Epithelial cell of esophagus (primary cell): ENCODE measurements at places on chromosomes 6 and 20.

DNA sequence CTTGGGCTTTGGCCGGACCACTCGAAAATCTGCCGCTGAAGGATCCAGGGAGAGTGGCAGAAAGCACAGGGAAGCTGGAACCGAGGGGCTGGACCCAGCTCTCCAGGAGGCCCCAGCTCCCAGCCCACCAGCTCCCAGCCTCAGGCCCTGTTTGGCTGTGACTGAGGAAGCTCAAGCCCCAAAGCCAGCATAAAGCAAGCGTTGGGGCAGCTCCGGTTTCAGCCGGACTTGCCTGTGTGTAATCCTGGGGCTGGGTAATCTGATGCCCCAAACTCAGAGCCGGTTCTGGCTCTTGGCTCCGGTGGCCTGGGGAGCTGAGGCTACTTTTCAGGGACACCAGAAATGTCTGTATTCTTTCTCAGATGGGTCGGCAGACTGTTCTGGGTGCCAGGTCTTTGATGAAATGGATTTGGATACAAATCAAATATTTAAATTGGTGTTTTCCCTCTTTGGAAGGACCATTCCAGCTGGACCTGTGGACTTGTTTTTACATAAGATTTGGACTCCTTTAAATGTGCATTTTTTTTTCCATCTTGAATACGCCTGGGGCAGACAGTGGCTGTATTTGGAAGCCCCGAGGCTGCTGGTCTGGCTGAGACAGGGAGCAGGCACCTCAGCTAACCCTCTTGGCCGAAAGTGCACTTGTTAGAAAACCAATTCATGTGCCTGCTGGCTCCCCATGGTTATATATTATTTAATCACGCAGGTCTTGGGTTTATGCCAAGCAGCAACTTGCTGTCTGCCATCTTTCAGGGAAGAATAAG is 29.7 kb downstream of the RPP40 start:
- peak; percentile 23 for DNase-seq

GRCh38 chr6:157066781-157067491 is 256.4 kb downstream of the TMEM242 start:
- DNase-seq, result no peak

- no peak for DNase-seq
Measured at GRCh38 chr20:49797344-49797615, 15.3 kb upstream of the SLC9A8 start.

GRCh38 chr6:40139447-40139846 is 205.2 kb upstream of the MOCS1 start:
- DNase-seq, result no peak

GRCh38 chr20:50330504-50331313 is 140.1 kb downstream of the CEBPB start:
- peak; percentile 47 for DNase-seq

- peak; percentile 80 for DNase-seq
Measured at GRCh38 chr6:31575335-31575901, at the start of gene TNF. Gene TNF, plus strand, starts transcription at chr6:31575565. Its CDS starts 177 bp downstream, at chr6:31575742.

GRCh38 chr6:37826188-37826587 is 6.7 kb downstream of the ZFAND3 start:
- peak; percentile 20 for DNase-seq

DNA sequence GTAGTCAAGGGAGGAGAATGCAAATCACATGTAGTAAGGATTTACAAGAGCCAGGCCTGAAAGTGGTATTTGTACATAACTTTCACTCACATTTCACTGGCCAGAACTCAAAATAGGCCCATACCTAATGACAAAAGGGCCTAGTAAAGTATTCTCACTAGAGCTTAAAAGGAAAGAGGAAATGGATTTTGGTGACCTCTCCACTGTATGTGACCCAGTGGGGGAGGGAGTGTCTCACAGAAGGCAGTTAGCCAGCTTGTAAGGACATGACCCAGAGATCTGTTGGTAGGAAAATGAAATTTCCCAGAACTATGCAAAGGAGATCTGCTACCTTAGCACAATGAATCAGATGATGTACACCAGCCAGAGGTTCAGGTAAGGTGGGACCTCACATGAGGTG is 124.4 kb downstream of the PTPRT start:
- no peak for DNase-seq

DNA sequence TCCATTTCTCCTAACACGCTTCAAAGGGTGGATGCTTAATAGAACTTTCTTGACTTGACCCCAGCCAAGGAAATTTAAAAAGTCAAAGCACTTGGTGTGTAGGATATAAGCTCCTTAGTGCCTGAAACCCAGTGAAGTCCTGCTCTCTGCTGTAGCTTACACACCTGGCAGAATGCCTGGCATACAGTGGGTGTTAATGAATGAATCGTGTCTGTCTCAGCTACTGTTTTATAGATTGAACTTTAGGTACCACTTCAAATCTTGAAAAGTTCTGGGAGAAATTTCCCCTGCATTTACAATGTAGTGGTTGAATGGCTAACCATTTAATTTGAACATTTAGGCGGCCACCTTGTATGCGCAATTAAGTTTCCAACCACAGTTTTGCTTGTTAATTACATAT is 70.5 kb upstream of the ZNF217 start:
- no peak for DNase-seq

- no peak for DNase-seq
Measured at GRCh38 chr6:87772597-87773530, 70.8 kb upstream of the AKIRIN2 start.

DNA sequence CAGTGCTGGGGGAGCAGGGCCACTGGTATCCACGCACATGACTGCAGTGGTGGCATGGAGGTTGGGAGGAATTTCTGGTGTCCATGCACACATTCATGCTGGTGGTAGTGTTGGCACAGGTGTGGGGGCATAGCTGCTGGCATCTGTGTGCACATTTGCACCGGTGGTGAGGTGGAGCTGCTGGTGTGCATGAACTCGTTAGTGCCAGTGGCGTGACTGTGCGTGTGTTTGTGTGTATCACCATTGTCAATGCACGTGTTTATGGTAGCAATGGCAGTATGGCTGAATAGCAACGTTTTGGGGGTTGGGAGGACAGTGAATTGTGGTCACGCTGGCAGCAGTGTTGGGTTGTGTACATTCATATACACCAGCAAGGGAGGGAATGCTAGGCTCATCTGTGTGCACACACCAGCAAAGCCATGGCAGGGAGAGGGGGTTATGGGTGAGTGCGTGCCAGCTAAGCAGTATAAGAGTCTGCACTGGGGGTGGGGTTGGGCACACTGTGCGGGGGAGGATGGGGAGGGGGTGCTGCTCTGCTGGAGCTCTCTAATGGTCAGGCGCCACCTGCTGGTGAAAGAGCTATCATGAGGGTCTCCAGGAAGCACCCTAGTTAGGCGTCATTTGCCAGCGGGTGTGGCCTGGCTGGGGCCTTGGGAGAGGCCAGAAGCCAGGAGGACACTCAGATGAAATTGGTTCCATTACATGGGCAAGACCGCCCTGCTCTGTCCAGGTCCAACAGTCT is 626.1 kb upstream of the ID4 start:
- no peak for DNase-seq

GRCh38 chr6:31243508-31243907 is 28.4 kb downstream of the HLA-C start:
- DNase-seq, result no peak

DNA sequence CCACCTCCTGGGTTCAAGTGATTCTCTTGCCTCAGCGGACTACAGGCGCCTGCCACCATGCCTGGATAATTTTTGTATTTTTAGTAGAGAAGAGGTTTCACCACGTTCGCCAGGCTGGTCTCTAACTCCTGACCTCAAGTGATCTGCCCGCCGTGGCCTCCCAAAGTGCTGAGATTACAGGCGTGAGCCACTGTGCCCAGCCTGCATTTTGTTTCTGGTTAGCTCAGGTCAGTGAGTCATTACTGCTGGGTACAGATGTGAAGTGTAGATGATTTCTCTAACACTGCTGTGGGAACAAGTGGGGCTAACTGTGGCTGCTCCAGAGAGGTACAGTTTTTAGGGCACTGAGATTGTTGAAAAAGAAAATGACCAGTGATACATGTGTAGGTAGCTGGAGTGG is 188.6 kb downstream of the PRL start:
- DNase-seq, result peak; percentile 46

DNA sequence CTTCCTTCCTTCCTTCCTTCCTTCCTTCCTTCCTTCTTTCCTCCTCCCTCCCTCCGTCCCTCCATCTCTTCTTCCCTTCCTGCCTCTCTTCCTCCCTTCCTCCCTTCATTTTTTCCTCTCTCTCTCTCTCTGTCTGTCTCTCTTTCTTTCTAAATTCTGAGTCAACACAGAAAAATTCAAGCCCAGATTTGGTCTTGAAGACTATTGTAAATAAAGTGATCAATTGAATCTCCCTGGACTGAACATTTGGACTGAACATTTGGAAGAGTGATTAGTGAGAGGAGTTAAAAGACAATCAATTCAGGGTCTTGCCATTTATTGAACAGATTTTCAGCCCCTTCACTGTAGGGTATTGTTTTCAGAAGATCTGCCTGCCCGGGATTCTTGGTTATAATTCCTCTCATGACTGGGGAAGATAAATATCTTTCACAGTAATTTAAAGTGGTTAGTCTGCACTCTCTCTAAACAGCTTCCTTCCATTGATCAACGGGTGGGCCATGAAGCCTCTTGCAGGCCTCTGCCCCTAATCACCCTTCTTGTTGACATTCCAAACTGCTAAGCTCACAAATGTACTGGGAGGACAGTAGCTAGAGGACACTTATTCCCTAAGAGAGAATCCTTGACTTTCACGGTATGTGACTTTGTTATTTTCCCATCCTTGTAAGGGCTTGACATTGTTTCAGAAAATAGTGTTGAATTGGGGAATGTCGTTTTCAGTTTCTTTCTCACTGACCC is 101.7 kb upstream of the BMP2 start:
- DNase-seq, result no peak

DNA sequence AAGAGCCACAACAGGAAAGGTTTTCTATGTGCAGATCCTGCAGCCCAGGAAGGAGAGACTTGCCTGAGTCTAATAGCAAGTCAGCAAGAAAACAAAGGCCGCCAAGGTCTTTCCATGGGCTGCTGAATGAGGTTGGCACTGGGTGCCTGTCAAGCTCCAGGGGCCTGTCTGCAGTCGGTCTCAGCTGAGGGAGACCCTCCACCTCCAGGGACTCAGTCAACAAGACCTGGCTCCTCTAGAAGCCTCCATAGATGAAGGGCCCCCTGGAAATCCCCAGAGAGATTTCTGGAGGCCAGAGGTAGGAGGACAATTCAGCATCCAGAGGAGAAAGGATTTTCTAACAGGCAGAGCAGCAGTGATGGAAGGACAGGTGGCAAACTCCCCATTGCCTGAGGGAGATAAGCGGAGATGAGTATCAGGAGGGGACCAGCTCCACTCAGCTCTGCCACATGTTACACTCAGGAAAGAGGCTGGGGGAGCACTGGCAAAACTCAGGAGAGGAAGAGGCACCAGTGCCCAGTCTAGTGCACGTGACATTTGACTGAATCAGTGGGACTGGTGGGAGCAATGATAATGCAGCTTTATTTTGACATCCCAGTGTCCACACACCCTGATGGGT is 33.5 kb upstream of the FKBP1A start:
- DNase-seq, result no peak

GRCh38 chr20:42309050-42309449 is 690.9 kb upstream of the CHD6 start:
- DNase-seq, result no peak

DNA sequence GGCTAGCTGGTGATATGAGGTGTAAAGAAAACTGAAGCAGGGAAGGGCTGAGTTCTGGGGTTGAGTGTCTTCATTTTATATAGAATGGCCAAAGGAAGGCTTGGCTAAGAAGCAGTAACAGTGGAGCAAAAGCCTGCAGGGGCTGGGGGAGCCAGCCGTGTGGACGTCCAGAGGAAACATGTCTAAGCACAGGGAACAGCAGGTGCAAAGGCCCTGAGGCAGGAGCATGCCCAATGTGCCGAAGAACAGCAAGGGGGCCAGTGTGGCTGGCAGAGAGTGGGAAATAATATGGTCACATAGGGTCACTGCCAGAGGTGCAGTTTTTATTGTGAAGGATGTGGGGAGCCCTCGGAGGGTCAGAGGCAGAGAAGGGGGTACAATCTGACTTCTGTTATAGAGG is 60.5 kb upstream of the KCNG1 start:
- no peak for DNase-seq

- DNase-seq, result no peak
Measured at GRCh38 chr6:77604476-77604875, 48.4 kb upstream of the MEI4 start.

GRCh38 chr6:125136378-125136777 is 17.2 kb upstream of the TPD52L1 start:
- DNase-seq, result no peak

GRCh38 chr6:165697171-165697570 is 34.1 kb upstream of the PDE10A start:
- no peak for DNase-seq

DNA sequence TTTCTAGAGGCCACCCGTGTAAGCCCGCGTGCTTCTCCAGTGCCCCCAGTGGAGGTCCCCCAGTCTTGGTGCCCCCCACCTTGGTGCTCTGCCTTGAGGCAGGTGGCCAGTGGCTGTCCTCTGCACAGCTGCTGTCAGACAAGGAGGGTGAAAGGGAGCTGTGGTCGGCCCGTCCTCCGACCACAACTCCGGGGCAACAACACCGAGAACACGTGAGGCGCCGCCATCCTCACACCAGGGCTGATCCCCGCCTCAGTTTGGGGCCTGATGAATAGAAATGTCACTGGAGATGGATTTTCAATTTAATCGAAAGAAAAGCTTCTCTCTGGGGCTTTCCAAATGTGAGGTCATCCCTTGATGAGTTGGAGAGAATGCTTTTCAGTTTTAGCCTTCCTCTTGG is 304.6 kb downstream of the CDH4 start:
- DNase-seq, result no peak

DNA sequence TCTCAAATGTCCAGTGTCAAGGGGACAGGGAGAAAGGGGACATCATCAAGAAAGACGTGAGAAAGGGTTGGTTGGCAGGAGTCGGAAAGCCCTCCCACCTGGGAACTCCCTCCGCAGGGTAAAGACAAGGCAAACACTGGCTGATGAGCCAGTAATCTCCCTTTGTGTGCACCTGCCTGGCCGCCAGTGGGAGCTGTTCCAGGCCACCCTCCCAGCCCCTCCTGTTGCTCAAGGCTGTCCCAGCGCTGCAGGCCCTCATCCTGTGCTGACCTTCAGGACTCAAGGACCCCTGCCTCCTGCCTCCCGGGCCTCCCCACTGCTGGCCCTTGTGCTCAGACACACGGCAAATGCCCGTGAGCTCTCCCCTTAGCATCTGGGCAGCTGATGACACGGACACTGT is 7.4 kb downstream of the FRMD1 start:
- DNase-seq, result no peak

- DNase-seq, result peak; percentile 93
Measured at GRCh38 chr6:150293423-150294173, 75.2 kb upstream of the IYD start.
